ENCODE measurements at places on chromosomes 13 and 19.

DNA sequence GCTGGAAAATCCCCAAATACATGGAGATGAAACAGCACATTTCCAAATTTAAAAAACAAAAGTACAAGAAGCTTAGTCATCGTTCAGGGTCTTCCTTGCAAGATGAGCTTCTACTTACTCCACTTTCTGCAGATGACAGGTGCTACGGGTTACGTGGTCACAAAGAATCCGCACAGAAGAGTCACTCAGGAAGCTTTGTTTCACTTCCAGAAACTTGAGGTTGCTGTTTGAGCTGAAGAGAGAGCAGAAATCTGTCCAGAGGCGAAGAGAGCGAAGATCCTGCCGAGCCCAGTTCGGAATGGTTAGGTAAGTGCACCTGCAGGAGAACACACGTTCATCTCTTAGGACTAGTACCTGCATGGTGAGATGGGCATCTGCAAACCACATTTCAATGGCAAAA lies 9.4 kb downstream of the NLRP7 start:
- DNase-seq = peak; percentile 66

- no peak for DNase-seq
These were observed 34.7 kb upstream of the LRRC4B start for GRCh38 chr19:50602935-50603334.

GRCh38 chr13:110425444-110425780 lies 118.3 kb downstream of the COL4A2 start:
- DNase-seq = no peak

DNA sequence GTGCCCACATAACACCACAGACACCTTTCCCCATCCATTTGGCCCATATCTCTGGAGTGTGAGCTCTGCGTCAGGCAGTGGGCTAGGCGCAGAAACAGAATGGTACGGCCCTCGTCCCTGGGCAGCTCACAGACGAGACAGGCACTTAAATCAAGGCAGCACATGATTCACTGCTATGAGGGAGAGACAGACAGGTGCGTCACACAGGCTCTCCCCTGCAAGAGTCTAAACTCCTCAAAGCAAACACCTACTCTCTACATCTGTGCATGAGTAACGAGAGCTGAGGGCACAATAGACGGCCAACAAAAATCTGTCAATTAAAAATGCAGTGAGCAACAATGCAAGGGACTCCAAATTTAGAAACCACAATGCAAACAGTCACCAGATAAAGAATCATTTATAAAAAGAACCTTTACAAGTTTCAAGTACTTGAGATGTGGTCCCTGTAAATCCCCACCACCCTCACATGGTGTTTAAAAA lies 348.9 kb downstream of the UQCRFS1 start:
- DNase-seq = no peak
